Activated naive CD4-positive, alpha-beta T cell treated with anti-CD3 and anti-CD28 coated beads, Interleukin-2, amount 50 U/mL, for 72 hours (primary cell): ENCODE measurements at places on chromosomes 4 and X.

GRCh38 chr4:7624396-7624980 is 189.8 kb upstream of the PSAPL1 start:
- no peak for DNase-seq

- DNase-seq, result no peak
Observed at GRCh38 chrX:129108936-129109335, 414.4 kb downstream of the SMARCA1 start.

DNA sequence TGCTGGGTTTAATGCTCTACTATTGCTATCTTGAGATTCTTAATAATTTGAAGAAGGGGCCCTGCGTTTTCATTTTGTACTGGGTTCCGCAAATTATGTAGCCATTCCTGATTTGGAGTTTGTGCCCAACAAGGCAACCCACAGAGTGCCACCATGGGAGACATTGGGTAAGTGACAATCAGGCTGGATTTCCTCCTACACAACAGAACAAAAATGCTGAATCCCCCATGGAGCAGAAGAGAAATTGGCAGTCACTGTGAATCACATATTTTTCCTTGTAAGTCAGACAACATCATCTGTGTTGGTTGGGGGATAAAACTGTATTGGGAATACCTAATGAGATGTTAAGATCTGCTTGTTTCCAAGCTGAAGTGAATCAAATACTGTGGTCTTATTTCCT is 80.9 kb downstream of the CNGA2 start:
- DNase-seq, result no peak

- DNase-seq, result no peak
Observed at GRCh38 chrX:118058924-118059323, 57.7 kb downstream of the KLHL13 start.

DNA sequence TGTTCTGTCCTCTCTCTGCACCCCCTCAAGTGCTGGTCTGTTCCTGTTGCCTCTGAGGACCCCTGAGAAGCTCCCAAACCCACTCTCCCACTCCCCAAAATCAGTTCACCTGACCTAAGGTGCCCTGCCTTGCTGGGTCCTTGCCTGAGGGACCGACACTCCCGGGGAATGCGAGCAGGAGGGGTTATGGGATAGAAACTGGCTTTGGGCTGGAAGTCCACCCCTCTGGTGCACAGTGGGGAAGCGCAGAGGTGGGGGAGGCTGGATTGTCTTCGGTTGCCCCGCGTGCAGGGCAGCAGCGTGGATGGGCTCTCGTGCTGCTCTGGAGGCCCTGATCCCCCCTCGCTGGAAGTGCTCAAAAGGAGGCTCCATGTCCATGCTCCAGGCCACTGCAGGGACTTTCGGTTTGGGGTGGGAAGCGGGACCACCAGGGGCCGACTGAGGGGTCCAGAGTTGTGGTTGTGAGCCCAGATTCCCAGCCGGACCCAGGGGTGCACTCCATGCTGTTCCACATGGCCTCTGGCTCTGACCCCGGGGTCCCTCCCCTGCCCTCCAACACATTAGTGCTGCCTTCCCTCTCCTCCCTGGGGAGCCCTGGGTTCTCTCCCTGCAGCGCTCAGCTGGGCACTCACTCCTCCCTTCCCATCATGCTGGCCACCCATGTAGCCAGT is 7.6 kb downstream of the SORCS2 start:
- DNase-seq, result no peak

GRCh38 chr4:97942951-97943350 is 200.3 kb downstream of the STPG2 start:
- DNase-seq, result no peak

GRCh38 chr4:925171-925570 is 6.9 kb downstream of the GAK start:
- DNase-seq, result no peak

- DNase-seq, result no peak
Observed at GRCh38 chr4:190017357-190018200, 9.5 kb downstream of the FRG2 start.

DNA sequence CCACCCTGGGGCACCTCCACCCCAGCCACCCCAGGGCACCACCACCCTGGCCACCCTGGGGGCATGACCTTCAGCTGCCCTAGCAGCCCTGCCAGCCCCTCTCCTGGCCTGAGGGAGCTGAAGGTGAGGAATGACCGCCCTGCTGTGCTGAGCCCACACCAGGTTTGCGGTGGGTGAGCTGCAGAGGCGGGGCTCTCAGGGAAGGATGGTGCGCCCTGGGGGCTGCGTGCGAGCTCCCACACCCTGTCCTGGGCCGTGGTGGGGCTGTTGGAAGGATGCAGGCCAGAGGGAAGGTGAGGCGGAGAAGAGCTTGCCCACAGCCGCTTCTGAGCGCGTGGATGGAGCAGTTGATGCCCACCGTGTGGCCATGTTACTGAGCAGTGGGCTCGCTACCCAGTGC is 17.7 kb downstream of the UVSSA start:
- no peak for DNase-seq

DNA sequence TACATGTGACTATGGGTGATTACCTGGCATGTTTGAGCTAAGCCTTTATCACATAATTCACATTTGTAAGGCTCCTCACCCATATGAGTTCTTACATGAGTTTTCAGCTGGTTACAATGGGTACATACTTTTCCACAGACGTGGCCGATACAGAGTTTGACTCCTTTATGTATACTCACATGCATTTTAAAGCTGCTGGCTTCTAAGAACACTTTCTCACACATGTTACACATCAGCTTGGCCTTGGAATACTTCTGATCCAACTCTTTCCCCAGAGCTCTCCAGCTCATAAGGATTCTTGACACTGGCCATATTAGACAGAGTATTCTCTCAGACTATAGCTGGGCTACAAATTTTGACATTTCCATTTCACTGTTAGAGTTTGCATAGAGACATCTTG is 66.3 kb downstream of the TAB3 start:
- no peak for DNase-seq

DNA sequence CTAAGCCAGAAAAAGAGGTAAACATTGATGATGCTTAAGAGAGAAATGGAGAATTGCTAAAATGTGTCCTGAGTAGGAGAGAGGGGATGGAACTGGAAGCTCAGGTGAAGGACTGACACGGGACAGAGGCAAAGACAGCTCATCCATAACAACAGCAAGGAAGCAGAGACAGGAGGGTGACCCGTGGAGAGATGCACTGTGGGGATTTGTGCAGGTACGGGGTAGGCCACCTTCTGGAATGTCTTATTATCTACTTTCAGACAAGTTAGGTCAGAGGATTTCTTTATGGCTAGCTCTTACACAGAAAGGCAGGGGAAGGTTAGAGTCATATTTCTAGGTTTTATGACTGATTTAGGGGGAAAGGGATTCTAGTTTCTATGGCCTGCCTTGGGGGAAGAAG is 31.7 kb downstream of the RXFP1 start:
- DNase-seq, result no peak

- no peak for DNase-seq
Observed at GRCh38 chr4:128220286-128221235, 67.1 kb downstream of the PGRMC2 start.

- DNase-seq, result no peak
Observed at GRCh38 chr4:14568351-14568750, 433.9 kb upstream of the CPEB2 start.

GRCh38 chrX:132986556-132986955 is 28.1 kb upstream of the HS6ST2 start:
- DNase-seq, result no peak
